ENCODE measurements at places on chromosomes 11 and 22.
A peak's percentile ranks its signal among the peaks of the same experiment; 100 is the strongest.

GRCh38 chr11:104490182-104490581 lies 326.2 kb upstream of the PDGFD start:
- DNase-seq: no peak

GRCh38 chr11:44866286-44866685 lies 84.4 kb downstream of the TP53I11 start:
- DNase-seq: no peak

DNA sequence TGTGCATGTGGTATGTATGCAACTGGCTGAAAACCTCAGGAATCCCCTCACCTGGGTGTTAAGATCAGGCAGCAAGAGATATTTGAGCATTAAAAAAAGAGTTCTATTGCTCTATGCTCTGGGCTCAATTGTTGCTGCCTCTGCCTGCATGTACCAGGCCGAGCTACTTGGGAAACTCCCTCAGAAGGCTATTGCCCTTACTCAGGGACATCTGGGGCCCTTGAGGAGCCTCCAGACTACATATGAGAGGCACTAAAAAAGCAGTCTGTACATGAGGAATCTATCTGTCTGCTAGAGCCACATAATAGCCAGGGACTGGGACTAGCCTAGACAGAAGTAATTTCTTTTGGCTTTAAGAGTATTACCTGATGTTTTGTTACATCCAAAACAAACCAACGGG lies 120.1 kb downstream of the SWAP70 start:
- no peak for DNase-seq

DNA sequence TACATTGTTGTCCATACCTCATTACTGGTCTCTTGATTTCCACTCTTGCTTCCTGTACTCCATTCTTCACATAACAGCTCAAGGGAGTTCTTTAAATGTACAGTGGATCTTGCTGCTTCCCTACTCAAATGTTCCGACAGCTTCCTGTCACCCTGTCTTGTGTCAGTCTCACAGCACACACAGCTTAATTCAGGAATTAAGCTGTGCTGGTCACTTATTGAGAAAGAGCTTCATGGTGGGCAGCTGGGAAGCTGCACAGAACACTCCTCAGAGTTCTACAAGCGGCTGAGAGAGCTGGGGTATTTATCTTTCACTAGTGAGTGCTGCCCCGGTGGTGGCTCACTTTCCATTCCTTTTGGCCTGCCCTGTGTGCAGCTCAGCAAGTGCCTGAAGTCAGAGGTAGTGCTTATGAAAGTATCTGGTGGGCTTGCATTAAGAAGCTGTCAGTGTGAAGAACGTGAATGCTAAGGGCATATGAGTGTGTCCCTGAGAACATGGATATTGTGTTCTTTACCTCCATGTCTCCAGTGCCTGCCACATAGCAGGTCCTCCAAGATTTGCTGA lies 48.7 kb downstream of the KCNQ1OT1 start:
- DNase-seq: no peak

DNA sequence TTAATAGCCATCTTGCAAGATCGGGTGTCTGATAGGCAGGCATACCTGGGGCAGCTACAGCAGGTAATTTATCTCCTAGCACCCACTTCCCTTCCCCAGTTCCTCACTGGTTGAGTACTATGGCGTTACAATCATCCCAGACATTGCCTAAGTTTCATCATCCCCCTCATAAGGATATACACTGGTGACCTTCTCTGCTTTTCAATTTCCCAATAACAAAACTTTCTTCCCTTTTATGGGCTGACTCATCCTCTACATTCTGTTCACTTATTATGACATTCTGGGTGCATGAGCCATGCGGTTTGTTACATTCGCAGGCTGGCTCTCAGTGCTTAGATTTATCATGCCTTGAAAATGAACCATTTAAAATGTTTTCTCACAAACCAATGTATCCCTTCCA lies 5.0 kb upstream of the MRPL11 start:
- DNase-seq: no peak

DNA sequence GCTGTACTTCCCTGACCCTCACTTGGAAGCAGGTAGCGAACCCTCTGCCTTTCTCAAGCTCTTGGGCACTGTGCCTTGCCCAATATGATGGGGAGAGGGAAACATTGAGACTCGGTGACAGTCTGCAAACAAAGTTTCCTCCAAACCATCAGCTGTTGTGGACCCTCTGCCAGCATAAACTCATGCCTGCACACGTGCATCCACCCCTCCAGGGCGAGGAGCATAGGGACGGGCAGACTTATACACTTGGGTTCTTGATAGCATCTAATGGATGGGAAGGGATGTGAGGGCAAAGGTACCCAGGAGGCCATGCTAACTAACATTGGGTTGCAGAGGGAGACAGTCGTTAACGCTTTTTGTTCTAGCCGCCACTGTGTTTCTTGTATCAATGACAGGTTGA lies 8.2 kb upstream of the MAPK8IP1 start:
- DNase-seq: no peak

DNA sequence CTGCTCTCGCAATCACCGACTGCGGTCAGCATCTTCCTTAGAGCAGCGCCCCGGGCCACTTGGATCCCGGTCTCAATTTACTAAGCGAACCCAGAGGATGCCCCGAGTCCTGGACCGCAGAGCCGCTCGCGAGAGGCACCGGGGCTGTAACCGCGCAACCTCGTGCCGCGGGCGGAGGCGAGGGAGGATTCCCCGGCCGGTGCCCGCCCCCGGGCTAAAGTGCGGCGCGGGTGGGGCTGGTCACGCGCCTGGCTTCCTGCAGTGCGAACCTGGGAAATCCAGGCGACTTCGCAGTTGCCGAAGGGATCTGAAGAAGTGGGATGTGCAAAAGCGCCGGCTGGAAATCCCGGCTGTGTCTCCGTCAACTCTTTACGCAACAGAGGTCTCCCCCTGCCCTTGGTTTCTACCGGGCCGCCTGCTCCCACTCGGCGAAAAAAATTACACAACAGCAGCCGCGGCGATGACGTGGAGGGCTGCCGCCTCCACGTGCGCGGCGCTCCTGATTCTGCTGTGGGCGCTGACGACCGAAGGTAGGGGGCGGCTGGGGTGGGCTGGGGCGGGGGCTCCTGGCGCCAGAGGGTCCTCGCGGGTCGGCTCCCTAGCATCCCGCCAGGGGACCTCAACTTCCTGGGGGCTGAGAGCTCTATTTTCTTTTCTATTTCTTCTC lies at the start of gene NCR3LG1:
Gene NCR3LG1 (plus strand): TSS at position 291 of the 667 bp plus-strand sequence. CDS start 170 bp downstream, at position 461.
- DNase-seq: peak; percentile 92

DNA sequence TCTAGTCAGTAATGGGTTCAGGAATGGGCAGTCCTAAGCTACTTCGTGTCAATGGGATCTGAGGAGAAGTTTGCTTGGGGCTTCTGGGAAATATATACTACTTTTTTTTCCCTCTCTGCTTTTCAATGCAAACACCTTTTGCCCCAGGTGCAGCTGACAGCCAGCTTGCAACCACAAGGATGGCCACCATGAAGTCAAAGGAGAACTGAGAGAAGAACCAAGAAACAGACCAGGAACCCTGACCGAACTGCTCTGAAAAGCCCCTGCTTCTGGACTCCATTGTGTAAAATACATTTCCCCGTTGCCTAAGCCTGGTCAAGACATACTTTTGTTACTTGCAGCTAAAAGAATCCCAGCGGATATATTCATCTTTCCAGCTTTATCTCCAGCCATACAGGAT lies 20.1 kb upstream of the CD44 start:
- DNase-seq: no peak

DNA sequence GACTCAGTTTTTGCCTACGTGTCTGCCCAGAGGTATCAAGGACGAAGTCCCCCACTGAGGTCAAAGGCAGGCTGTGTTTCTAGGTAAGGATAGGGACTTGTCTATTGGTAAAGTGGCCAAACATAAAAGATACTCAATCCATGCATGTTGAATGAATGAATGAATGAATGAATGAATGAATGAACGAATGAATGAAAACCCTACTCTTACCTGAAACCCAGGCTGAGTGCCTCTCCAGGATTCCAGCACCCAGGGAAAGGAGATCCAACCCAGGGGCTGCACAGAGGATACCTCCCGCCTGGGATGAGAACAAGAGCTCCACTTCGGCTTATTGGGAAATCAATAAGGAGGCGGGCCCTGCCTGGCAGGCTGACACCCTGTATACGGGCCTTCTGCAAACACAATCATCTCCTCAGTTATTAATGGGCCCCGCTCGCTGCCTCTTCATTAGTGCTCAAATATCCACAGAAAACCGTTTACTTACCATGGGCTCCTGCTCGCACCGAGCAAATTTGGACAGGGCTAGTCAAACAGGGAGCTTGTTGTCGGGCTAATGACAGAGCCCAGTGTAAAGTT lies 177.4 kb downstream of the BUD13 start:
- DNase-seq: no peak

DNA sequence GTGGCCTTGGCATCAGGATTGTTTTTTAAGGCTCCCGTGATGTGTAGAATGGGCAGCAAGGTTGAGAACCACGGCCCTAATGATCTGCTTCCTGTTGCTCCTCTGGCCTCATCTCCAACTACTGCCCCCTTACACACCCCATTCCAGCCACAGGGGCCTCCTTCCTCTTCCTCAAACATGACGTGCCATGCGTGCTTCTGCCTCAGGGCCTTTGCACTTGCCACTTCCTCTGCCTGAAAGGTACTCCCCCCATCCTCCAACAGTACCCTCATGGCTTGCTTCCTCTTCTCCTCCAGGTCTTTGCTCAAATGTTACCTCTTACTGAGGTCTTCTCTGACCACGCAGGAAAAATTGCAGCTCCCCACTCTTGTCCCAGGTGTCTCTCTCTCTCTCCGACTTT lies 93.9 kb upstream of the CSNK2A3 start:
- no peak for DNase-seq

DNA sequence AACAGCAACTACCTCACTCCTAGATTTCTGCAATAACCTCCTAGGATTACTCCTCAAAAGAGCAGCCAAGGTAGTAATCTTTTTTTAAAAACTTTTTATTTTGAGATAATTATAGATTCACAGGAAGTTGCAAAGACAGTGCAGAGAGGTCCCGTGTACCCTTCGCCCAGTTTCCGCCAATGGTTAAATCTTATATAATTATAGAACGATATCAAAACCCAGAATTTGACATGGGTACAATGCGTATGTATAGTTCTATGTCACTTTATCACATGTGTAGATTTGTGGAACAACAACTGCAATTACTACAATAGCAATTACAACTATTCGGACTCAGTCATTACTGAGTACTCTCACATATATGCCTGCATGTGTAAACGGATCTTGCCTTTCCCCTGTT lies 94.8 kb upstream of the APOA1 start:
- no peak for DNase-seq

- DNase-seq: peak; percentile 49
Measured at GRCh38 chr11:131064373-131064991, 148.2 kb upstream of the SNX19 start.

- no peak for DNase-seq
Measured at GRCh38 chr11:45583981-45584566, 81.3 kb downstream of the CHST1 start.

- DNase-seq: no peak
Measured at GRCh38 chr11:1742371-1742770, 8.0 kb downstream of the IFITM10 start.

DNA sequence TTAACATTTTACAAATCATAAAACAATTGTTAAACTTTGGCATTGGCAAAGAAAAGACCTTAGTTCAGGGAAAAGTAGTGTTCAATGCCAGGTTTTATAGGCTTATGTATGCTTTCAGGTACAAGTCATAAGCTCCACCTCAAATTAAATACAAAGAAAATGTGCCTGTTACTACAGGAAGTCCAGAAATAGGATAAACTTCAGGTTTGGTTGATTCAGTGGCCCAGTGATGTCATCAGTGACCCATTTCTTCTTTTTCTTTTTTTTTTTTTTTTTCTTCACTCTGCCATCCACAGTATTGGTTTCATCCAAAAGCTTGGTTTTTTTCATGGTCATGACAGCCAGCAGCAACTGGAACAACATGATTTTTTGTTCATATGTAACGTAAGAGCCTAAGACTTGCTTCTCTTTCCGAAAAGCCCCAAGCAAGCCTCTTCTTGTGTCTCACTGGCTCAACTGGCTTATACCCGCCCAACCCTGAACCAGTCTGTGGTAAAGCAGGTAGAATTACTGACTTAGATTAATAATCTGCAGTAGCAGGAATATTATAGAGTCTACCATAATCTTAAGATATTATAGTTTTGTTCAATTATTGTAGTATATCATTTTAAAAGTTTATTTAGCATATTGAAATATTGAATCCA lies 46.2 kb downstream of the TTC17 start:
- DNase-seq: no peak

DNA sequence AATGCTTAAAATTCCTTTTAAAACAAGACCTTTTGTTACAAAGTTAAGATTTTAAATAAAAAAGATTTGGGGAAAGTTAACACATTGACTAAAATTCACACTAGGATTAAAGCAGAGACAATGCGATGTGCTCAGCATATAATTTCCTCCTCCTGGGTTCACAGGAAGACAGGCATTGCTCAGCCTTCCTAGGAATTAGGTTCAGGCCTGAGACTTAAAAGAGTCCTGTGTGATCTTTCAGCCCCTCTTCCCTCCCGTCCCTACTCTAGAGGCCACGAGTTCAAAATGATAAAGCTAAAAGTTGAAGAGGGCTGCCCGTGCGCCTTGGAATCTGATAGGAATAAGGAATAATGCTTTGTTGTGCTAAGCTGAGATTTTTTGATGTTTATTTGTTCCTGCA lies 218.6 kb downstream of the KIRREL3 start:
- no peak for DNase-seq

DNA sequence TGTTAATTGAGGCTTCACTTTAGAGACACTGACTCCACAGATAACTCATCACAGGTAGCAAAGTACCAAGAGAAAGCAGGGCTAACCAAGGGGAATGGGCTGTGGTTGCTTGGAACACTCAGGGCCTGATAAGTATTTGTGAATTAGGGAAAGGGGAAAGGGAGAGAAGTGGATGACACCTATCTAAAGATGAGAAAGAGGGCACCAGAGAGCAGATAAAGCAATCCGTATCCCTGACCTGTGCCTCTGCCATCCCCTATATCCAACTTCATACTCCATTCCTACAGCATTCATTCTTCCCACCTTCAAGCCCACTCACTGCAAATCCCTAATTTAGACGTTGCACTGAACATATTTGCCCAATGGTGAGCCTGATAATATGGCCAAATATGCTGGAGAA lies 43.0 kb upstream of the API5 start:
- no peak for DNase-seq

- DNase-seq: no peak
Measured at GRCh38 chr11:60235321-60235720, 7.6 kb downstream of the MS4A4E start.

DNA sequence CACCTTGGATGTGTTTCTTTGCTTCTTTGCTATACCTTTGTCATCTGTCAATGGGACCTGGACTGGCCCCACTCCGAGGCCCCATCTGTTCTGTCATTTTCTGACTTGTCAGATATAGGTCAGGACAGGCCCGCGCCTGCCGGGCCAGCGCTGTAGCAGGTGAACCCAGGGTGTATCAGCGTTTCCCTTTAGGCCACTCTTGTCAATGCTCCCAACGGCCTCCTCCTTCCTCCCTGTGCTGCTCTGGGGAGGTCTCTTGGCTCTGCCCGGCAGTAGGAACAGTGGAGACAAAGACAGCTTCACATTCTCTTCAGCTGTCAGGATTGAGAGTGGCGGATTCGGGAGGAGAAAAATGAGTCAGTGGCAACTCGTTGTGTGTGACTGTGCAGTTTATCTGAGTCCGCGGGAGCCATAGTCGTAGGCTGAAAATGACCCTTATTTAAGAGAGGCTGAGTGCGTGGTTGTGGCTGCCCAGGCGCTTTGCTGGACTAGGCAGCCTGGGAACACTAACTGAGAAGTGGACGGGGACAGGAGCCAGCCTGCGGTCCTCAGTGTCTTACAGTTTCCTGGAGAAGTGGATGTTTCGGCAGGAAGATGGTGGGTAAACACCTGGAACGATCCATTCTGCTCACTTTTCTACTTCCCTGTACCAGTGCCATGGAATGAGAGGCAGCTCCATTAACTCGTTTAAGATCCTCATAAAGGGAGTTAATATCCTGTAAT lies 102.3 kb downstream of the PRR5L start:
- no peak for DNase-seq

Data from left lung (tissue), 14 donors.